Stimulated activated CD4-positive, alpha-beta T cell treated with anti-CD3 and anti-CD28 coated beads, TNF-alpha, amount 100 ng/mL, for 4 hours (primary cell): ENCODE measurements at places on chromosomes 7 and 10.

GRCh38 chr10:98400482-98400881, 14.5 kb downstream of the PYROXD2 start:
- DNase-seq: no peak

DNA sequence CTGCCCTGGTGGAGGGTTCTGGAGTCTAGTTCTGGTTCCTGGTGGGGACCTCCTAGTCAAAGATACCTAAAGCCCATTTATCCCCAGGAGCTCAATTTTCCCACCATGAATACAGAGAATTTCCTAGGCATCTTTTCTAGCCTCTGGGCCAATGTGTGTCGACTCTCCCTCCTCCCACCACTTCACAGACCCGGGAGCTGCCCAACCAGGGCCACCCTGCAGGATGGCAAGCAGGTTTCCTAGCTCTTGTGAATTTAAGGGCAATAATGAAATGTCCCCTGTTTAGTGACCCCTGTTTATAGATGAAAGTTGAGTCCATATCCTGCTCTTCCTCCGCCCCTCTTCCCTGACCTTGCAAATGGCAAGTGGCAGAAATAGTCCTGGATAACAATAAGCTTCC, 9.4 kb downstream of the DLX5 start:
- no peak for DNase-seq

DNA sequence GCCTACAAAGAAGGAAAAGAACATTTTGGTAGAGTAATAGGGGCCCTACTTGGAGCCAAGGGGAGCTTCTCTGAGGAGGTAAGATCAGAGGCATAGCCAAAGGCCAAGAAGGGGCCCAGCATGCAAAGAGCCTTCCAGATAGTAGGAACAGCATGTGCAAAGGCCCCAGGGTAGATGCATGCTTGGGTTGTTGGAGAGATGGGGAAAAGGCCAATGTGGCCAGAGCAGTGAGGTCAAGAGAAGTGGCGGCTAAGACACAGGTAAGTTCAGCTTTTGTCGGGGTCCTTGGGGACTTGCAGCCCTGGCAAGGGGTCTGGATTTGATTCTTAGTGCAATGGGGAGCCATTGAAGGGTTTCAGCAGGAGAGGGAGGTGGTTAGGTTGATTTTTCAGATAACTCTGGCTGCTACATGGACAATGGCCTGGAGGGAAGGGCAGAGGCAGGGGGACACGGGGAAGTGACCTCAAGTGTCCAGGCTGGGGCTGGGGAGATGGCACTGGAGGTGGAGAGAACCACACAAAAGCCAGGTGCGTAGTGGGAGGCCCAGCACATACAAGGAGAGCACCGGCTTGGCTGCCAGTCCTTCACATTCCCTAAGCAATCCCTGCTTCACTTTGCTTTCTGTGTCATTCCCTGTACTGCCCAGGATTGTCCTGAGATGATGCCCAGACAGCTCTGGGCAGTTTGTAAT, 16.5 kb downstream of the GRID1 start:
- DNase-seq: no peak

DNA sequence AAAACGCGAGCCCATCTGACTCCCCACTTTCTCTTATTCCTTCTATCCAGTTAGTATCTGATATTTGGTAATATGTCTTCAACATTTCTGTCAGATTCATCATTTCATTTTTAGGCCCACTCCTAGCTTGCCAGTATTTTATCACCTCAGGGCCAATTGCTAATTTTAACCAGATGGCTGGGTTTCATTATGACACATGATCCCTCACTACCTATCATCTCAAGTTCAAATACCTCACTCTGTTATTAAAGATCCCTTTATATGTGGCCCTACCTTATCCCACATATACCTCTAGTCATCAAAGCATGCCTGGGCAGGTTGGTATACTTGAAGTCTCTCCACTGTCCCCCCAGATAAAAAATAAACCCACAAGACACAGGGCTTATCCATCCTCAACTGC, 104.9 kb downstream of the RNLS start:
- DNase-seq: no peak

GRCh38 chr7:4241791-4242190, 440.3 kb upstream of the FOXK1 start:
- no peak for DNase-seq
